Endothelial cell of coronary artery (primary cell): ENCODE measurements at places on chromosomes 5 and 9. TPM values are rescaled to one million over a fixed set of nuclear protein-coding genes. Genes with fewer than 3 reads are reported as not detected.

PCDHB2 gene
- 1.8 and 3.5 TPM in 2 replicates for total RNA-seq

GABRA6 gene
- not detected in 2 replicates for total RNA-seq

SLC36A3 gene
- not detected in 2 replicates for total RNA-seq

PCDHA2 gene
- total RNA-seq, result 0.18 and 0.19 TPM in 2 replicates

PCDHB12 gene
- total RNA-seq, result 0.47 and 0.54 TPM in 2 replicates

C5orf52 gene
- total RNA-seq, result not detected in 2 replicates

ECM2 gene
- 0.18 and 0.38 TPM in 2 replicates for total RNA-seq

DNAJC18 gene
- 5.3 and 9.4 TPM in 2 replicates for total RNA-seq

KCNV2 gene
- not detected in 2 replicates for total RNA-seq

WDR31 gene
- 0.54 and 0.75 TPM in 2 replicates for total RNA-seq

ITGA1 gene
- total RNA-seq, result 4.6 and 6.6 TPM in 2 replicates

CHSY3 gene
- total RNA-seq, result 4.1 and 6.9 TPM in 2 replicates

PRSS3 gene
- total RNA-seq, result 16.2 and 53.4 TPM in 2 replicates

C1QTNF2 gene
- total RNA-seq, result 0.09 TPM in 1 of 2 replicates, not detected in the other

SH3RF2 gene
- 1.2 and 4.3 TPM in 2 replicates for total RNA-seq

IARS1 gene
- total RNA-seq, result 234 and 239 TPM in 2 replicates

TIGD6 gene
- 4.1 and 5.8 TPM in 2 replicates for total RNA-seq

ENHO gene
- total RNA-seq, result 0.09 TPM in 1 of 2 replicates, not detected in the other

PHF24 gene
- not detected in 2 replicates for total RNA-seq

NSG2 gene
- not detected in 2 replicates for total RNA-seq

GPR107 gene
- total RNA-seq, result 19.7 and 39.2 TPM in 2 replicates

CDH6 gene
- total RNA-seq, result 0.27 and 10.6 TPM in 2 replicates
